T1000 (cell line): ENCODE measurements at places on chromosomes 12 and 14.

DNA sequence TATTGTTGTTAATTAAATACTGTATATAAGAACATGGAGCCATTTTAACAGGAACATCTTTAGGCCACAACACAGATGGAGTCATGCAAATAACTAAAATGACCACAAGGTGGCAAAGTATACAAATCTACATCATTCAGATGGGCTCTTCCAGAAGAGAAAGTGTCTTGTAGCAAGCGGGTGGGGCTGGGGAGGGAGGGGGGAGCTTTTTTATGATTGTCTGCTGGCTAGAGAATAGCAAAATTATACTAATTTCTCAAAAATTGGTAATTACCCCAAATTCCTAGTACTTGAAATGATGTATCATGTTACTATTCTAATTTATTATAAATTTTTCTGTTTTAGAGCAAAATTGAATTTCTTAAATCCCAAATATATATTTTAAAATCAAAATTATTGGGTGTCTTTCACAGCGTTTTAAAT is 378.7 kb downstream of the PRKD1 start:
- DNase-seq: peak; percentile 4

DNA sequence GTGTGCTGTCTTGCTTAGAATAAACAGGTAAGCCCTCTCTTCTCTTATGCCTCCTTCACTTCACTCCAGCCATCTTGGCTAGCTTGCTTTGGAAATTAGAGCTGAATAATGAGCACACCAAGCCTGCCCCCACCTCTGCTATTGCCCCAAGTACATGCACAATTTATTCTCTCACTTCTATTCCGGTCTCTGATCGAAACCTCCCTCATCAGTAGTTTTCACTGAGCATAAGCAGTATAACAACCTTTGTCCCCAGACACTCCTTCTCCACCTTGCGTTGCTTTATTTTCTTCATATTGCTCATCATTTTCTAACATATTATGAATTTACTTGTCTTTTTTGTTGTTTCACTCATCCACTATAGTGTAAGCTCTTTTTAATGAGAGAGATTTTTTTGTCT is 253.4 kb downstream of the GXYLT1 start:
- no peak for DNase-seq

DNA sequence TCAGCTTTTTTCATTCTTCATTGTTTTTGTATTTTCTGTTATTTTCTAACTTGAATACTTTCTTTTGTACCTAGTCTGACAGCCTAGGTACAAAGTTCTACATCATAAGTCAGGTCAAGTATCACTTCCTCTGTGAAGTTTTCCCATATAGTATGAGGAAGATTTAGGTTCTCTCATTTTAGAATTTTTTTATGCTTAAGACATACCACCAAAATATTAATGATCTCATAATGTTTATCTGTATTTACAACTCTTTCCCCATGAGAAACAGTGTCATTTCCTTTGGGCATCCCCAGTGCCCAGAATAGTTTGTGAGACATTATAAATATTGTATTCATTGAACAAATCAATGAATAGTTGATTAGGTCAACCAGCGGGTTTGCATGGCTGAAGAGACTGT is 3.1 kb upstream of the ATF7IP start:
- no peak for DNase-seq

DNA sequence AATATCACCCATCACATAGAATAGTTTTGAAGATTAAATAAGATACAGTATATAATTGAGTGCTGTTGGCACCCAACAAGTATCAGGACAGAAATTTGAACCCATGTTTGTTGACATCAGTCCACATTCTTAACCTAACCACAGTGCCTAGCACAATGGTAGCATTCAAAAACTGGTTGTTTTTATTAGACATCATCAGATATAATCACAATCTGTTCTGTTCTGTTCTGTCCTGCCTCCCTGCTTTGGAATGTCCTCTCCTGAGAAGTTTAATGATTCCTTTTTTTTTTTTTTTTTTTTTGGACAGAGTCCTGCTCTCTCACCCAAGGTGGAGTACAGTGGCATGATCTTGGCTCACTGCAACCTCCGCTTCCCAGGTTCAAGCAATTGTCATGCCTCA is 476.6 kb downstream of the RMST start:
- DNase-seq: no peak

DNA sequence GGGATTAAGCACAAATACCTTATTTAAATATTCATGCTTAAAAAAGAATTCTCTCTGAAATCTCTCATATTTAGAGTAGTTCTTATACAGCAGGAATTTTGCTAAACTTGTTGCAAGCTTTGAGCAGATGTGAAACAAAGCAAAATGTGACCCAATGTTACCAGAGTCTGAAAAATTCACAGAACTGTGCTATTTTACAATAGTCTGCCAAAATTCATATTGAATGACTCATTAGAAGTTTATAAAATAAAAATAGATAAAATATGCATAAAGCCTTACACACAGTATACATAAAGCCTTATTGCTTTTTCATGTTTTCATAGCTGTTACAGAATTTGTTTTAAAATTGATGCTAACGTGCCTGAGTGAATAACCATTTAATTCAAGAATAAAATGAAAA is 17.8 kb upstream of the RHOJ start:
- no peak for DNase-seq

GRCh38 chr12:52531566-52532300 is 11.5 kb upstream of the KRT5 start:
- DNase-seq: no peak

- no peak for DNase-seq
Observed at GRCh38 chr12:125996443-125996842, 931.2 kb downstream of the AACS start.

GRCh38 chr14:63725786-63726460 is 1.9 kb downstream of the SGPP1 start:
- DNase-seq: no peak

DNA sequence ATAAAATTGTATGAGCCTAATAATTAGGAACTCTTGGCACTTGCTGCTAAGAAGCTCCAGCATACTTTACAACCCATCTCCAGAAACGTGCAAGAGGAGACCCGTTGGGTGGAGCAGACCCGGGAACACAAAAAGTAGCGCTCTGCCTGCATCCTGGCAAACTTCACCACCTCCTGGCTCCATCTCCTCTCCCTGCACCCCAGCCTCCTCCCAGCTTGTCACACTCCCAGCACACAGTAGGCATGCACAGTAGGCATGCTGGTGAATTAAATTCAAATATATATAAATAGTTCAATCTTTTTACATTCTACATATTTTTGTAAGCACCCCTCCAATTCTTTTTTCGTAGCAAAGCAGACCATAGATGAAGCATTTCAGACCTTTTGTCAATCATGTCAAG is 1.2 kb downstream of the VSIG10 start:
- no peak for DNase-seq

DNA sequence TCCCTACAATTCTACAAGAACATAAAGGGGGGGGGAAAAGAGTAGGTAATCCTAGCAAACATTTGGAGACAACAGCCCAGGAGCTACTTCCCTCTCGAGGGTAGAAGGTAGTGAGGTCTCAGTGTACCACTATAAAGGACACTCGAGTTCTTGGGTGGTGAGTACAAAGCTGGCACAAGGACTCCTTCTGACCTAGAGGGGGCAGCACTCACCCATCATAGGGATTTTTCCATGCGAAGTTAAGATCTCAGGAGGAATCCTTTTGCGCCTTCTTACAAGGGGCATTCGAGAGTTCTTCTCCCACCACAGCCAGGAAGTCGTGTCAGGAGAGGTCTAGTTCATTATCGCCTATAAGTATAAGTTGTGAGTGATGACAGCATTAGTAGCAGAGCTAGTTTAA is 200.2 kb upstream of the RBM19 start:
- no peak for DNase-seq

DNA sequence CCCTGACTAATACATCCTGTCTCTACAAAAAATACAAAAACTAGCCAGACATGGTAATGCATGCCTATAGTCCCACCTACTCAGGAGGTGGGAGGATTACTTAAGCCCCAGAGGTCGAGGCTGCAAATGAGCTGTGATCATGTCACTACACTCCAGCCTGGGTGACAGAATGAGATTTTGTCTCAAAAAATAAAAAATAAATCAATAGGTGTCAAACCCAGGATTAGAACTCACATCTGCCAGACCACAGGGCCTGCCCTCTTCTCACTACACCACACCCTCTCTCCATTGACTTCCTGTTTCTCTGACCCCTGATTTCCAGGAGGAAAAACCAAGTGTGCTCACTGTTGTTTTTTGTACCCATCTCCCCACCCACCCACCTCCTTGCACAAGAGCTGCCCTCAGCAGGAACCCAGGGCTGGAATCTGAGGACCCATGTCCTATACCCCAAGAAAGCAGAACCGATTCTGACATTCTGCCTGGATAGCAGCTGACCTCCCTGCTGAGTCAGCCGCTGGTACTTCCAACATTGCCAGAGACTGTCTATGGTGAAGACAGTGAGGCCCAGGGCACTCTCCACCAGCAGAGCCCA is 6.2 kb downstream of the CMKLR1 start:
- DNase-seq: no peak

GRCh38 chr14:56945291-56945690 is 135.0 kb upstream of the OTX2 start:
- DNase-seq: no peak

DNA sequence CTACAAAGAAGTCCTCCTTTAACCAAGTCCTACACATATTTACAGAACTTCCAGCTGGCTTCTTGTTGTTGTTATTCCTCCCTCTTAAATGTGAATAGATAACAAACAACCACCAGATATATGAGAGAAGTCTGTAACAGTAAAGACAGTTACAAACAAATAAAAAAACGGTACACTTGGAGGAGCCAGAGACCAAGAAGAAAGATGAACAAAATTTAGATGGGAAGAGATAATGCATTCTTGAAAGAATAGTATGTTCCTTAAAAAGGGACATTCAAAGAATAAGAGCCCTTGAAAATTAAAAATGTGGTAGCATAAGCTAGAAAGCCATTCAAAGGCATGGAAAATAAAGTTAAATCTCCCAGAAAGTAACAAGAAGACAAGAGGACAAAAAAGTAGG is 25.9 kb downstream of the SLCO1A2 start:
- DNase-seq: no peak

DNA sequence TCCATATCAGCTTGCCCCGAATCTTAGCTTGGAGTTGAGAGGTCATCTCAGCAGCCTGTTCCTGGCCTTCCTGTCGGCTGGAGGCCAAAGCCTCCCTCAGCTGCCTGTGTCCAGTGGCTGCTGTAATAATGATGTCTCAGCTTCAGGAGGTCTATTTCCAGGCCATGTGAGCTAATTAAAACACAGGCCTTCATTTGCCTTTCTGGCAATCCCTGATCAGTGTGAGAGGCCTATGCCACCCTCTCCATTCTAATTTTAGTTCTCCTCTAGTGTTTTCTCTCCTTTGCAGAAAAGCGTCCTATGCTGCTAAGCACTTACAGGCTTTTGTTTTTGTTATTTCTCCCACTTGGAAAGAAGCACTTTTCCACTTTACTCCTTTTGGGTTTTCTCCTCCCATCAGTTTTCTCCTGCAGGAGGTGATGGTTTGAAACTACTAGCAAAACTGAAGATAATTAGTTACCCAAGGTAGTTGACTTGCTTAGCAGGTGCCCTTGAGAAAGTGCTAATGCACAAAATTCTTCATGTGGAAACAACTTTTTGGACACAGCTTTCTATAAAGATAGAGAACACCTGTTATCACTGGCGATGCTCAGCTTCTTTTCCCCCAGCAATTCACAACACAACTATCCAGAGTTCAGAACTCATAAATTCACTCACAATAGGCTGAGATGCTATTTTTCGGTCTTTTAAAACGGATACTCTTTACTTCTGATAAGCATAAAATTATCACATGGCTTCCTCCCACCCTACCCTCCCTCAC is 255.3 kb upstream of the GARIN6 start:
- no peak for DNase-seq

DNA sequence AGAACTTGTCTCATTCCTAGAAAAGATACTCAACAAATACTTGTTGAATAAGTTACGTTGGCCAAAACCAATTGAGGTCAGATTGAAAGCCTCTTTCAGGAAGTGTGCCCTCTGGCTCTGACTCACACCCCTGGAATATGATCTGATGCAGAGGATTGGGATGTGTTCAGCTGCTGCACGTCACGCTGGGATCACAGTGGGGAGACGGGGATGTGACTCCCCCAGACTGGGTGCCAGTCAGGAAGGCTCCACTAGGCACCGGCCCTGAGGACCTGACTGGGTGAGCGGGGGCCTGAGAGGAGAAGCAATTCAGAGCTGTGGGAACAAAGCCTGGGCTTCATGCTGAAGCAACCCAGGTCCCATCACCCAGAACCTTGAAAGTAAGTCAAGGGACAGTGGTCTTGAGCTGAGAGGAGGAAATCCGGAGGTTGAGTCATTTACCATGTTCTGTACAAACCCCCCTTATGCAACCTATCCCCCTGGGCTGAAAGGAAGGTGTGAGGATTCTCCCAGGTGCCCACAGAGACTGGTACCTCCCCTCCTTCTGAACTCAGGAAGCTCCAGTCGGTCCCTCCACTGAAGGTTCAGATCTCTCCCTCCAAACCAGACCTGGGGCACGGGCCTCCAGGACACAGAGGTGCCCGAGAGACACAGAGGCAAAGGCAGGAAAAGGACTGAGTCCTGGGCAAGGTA is 3.9 kb downstream of the CEBPE start:
- peak; percentile 69 for DNase-seq

DNA sequence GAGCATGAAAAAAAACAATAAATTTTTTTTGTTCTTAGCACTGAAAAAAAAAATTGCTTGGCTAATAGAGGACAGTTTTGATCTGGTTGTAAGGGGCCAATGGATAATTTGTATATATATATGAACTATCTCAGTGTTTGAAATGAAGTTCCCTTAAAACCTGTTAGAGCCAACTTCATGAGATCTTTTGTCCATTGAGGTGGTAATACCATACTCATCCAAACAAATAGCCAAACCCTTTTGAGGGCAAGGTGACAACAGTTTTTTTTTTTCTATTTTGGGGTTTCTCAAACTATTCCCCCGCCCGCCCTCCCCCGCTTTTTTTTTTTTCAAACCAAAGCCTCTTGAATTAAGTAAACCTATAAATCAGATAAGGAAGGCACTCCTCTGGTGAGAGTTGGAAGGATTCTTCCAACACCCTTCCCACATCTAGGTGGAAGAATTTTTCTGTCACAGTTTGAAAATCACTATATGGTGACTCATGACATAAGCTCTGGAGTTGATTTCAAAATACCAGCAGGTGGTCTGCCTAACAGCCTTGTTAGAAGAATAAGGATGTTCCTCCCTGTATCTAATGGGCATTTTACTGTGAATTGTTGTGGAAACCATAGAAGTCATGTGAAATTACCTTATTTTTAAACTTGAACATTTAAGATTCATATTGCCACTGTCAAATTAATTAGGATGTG is 10.2 kb downstream of the ARHGAP5 start:
- DNase-seq: no peak

DNA sequence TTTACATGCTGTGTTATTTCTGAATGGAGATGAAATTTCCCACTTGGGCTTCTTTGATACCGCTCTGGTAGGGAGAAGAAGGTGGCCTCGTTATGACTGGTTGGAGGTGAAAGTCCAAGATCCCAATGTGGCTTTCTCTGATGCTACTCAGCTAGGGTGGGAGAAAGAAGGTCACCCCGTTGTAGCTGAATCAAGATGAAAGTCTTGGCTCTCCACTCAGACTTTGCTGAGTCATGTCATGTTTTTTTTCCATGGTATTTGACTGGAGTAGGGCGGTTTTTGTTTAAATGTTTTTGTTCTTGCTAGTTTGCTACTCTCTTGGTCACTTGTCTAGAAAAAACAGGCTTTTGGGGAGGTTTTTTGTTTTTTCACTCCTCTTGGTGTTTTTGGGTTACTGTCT is 2.4 kb upstream of the PDE6H start:
- DNase-seq: no peak
